HAP-1 (cell line): ENCODE measurements at places on chromosomes 2 and 18.

DNA sequence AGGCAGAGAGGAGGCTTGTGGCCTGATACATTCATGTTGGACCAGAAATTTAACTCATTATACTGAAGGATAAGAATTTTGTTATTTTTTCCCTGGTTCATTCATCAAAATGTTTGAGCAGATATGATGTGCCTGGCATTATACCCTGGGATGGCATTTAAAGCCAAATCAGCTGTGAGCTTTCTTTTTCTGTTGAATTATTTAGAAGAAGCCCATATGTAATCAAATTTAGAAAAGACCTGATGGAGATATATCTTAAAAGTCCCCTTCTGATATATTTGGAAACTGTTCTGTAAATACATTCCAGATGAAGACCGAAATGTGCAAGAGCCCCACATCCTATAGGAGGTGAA is 743.1 kb upstream of the HS6ST1 start:
- DNase-seq = no peak

GRCh38 chr2:39120771-39121522 is at the start of gene SOS1:
Gene SOS1, minus strand, starts transcription at chr2:39121051. Its CDS starts 629 bp downstream, at chr2:39120422.
- peak; percentile 85 for DNase-seq

- DNase-seq = no peak
Observed at GRCh38 chr2:186345745-186346144, 140.3 kb upstream of the ZC3H15 start.

DNA sequence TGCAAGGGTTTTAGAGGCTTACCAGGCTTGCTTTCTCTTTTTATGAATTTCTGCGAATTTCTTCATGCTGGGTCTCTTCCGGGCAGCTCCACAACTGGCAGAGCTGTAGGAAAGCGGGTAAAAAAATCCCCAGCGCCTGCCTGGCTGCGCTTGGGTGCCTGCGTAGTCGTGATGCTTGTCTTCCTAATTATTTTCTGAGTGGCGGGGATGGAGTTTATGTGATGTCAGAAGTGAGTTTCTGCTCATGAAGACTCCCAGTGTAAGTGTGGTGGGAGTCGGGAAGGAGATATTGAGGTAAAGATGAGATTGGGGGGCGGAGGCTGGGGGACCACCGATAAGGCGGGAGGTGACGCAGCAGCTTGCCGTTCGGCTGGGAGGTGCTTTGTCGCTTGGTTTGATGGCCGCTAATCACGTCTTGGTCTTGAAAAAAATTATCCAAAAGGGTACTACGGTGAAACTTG is 229.8 kb downstream of the LDLRAD4 start:
- DNase-seq = no peak

DNA sequence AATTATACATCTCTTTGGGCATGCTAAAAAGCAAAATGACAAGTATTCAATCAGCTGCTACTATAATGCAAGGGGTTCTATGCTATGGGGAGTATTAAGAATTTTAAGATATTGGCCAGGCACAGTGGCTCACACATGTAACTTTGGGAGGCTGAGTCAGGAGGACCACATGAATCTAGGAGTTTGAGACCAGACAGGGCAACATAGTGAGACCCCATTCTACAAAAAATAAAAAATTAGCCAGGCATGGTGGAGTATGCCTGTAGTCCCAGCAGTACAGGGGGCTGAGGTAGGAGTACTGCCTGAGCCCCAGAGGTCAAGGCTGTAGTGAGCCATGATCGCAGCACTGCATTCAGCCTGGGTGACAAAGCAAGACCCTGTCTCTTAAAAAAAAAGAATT is 5.5 kb upstream of the KIAA2012 start:
- no peak for DNase-seq
